ENCODE measurements at places on chromosomes 2 and 18.

DNA sequence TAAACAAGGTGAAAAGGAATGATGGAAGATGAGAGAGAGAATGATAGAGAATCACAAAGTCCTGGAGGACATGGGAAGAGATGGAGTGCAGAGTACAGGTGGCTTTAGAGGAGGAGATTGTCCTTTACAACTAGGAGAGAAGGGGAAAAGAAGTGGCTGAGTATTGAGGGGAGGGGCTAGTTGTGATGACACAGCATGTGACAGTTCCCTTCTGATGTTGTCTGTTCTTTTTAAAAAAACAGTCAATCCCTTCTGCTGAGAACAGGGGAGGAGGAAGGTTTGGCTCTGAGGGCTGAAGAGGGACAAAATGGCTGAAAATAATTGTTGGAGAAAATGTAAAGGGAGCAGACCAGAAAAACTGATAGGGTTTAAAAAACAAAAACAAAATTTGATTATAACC lies 44.0 kb downstream of the STEAP3 start:
- no peak for DNase-seq

DNA sequence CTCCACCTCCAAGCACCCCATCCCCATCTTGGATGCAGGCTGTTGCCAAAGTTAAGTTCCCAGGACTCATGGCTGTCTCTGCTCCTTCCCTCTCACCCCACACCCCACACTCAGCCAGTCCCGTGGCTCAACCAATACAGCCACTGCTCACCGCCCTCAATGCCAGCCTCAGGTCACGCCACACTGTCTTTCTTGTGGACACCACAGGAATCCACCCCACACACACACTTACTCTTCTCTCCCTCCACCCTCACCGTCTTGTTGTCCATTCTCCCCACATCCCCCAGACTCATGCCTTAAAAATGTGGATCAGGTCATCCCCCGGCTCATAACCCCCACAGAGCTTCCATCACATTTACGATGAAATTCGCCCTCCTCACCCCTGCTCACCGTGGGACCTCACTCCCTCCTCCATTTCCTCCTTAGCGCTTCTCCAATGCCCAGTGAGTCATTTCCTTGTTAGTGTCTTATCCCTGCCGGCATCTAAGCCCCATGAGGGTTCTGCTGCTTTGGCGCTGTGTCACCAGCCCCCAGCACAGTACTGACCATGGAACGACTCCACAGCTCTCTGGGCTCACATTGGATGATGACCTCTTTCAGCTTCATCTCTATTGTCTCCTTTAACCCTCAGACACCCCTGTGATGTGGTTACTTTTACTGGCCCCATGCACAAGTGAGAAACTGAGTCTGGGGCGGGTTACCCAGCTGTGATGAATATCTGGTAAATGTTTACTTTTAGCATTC lies 13.8 kb downstream of the MLPH start:
- peak; percentile 98 for DNase-seq

DNA sequence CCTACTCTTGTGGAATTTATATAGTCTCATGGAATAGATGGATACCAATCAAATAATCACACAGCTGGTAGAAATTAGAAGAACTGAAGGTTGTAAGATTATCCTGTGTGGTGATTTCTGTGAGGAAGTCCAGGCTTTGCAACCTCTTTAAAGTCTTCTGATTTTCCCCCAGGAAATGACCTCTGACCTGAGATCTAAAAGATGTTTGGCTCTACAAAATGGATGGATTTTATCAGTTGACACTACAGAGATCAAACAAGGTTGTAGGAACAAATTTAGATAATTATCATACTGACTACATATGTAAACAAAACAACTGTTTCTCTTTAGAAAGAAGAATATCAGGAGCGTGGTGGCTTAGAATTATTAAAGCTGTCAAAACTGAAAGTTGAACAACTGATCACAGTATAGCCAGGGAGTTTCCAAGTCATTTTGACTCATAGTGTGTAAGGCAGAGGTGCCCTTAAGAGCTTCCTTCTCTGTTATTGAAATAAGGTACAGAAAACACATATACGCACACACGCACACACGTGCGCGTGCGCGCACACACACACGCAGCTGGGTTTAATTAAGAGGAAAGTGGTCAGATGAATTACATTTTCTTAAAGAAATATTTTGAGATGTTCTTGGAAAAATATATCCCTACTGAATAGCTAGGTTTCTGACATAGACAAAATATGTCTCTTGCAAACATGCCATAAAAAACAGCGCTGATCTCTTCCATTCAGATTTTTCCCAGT lies 35.5 kb upstream of the PELI1 start:
- no peak for DNase-seq

DNA sequence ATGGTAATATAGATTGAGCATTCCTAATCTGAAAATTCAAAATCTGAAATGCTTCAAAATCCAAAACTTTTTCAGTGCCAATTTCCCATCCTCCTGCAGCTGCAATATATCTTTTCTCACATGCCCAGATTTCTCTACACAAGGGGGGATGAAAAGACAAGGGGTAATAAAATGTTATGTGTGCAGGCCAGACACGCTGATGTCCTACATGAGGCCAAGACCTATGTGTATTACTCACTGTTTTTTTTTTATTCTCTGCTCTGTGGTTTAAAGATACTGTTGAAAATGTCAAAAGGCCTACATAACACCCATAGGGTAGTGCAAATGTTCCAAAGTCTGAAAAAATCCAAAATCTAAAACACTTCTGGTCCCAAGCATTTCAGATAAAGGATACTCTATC lies 41.2 kb upstream of the CWC22 start:
- DNase-seq = no peak

DNA sequence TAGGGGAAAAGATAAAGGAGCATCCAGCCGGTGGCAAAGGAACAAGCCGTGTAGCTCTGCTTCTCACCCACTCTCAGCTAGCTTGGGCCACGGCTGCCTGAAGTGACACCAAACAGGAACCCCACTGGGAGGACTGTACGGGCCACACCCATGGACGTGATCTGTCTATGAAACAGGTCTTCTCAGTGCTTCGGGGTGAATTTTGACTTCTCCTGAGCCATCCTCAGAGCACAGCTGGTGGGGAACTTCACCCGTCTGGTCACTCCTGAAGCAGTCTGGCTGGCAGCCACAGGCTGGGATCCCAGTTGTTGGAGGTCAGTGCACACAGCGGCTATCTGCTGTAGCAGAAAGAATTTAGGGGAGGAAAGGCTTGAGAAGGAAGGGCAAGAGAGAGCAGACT lies 223.8 kb downstream of the FAM210A start:
- no peak for DNase-seq

DNA sequence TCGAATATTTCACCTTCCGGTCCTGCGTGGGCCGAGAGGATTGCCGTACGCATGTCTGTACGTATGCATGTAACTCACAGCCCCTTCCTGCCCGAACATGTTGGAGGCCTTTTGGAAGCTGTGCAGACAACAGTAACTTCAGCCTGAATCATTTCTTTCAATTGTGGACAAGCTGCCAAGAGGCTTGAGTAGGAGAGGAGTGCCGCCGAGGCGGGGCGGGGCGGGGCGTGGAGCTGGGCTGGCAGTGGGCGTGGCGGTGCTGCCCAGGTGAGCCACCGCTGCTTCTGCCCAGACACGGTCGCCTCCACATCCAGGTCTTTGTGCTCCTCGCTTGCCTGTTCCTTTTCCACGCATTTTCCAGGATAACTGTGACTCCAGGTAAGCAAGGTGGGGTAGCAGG lies at the start of gene SERPINB5:
TSS of gene SERPINB5 (plus strand) at position 291 of the 400 bp plus-strand sequence. CDS start 7,471 bp downstream, outside the sequence.
- DNase-seq = no peak

GRCh38 chr18:49608366-49609255 lies 46.8 kb downstream of the LIPG start:
- DNase-seq = no peak

DNA sequence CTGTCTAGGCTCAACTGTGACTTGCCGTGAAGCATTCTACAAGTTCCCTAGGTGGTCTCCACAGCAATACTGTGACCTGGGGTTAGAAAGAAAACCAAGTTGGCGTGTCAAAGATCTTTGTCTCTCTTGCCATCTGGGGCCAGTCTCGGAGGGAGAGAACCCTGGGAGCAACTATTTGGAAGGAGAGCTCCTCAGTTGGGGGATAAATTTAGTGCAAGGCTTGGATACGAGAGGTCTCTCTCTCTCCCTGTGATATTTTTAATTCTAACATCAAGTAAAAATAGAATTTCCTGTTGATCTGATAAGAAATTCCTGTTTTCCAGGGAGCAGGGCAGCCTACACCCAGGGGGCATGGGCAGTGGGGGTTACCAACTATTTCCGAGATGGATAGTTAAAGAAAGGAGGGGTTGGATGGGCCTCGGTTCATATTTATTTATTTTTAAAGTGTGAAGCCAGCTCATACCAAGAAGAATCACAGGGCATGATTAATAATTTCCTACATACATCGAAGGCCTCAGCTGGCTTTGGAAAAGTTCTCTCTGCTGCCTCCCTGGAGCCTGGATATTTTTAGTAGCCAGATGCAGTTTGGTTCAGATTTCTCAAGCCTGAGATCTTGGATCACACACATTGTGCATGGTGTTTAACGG lies 62.8 kb downstream of the EHD3 start:
- DNase-seq = peak; percentile 52

GRCh38 chr18:58618822-58619595 lies 9.9 kb downstream of the ALPK2 start:
- DNase-seq = no peak

- no peak for DNase-seq
Observed at GRCh38 chr2:88690591-88691338, 708 bp upstream of the RPIA start.

DNA sequence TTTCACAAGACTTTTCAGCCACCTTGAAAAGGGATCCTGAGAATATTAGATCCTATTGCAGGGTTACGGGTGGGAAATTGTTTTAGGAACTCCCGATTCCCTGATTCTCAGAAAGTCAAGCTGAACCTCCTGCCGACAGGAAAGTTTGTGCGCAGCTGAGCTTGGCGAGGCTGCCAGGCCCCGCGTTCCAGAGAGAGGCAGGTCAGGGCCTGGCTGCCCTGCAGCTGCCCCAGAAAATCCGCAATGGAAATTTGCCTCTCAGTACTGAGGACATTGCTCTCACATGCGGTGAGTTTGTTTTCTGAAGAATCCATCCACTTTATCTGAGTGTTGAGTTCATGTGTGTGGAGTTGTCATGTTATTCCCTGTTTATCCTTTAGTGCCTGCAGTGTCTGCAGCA lies 144.2 kb downstream of the RTP5 start:
- DNase-seq = no peak

DNA sequence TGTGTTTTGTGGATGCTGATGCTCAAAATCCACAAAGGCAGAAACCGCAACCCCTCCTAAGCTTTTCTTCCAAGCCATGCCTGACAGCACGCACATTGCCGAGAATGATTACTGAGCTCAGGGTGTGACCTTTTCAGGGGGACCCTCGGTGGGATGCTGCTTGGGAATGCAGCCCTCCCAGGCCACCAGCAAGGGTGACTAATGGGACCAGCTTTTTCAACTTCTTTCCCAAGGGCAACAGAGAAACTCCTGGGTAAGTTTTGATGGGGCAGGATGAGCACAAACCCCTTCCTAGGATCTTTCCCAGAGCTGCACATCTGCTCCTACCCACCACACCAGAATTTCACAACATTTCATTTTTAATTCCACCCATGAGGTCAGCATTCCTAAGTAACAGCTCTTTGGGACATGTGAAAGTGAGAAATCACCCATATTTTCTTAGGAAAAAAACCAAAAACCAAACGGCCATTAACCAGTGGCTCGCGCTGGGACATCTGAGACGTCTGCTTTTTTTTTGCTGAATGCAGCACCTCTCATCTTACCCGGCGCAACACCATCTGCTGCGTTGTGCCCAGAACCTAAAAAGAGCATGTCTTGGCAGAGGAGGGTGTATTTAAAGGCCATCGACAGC lies 119.0 kb downstream of the ARL4C start:
- no peak for DNase-seq

DNA sequence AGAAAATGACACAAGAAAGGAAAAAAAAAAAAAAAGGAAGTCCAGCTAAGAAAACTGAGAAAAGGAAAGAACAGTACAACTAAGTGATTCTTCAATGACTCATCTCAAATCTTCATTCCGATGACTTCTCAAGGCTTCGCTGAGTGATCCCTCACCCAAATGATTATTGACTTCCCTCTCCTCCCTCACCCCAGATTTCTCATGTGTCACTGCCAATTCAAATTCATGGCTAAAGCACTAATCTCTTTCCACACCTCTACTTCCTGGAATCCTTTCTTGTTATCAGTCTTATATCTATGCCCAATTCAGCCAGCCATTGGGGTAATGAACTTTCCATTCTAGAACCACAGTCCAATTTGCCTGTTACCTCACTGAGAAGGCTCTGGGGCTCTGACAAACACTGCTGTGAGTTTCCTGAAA lies 7.2 kb upstream of the ABCB11 start:
- DNase-seq = no peak

DNA sequence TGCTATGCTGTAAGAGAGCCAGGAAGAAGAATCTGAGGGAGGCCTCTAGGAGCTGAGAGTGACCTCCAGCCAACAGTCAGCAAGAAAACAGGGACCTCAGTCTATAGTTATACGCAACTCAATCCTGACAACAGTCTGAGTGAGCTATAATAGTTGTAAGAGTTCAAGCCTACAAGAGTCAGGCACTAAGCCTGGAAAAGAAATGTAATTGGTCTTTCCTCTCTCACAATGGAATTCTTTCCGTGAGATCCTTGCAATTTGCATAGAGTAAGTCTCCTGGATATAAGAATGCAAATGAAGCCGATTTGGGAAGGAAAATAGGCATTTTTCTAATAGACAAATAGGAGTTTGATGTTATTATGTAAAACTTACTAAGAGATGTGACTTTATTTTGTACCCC lies 1332.6 kb upstream of the CELF4 start:
- DNase-seq = no peak

- DNase-seq = no peak
Observed at GRCh38 chr2:69216535-69217332, 170.3 kb downstream of the GFPT1 start.

DNA sequence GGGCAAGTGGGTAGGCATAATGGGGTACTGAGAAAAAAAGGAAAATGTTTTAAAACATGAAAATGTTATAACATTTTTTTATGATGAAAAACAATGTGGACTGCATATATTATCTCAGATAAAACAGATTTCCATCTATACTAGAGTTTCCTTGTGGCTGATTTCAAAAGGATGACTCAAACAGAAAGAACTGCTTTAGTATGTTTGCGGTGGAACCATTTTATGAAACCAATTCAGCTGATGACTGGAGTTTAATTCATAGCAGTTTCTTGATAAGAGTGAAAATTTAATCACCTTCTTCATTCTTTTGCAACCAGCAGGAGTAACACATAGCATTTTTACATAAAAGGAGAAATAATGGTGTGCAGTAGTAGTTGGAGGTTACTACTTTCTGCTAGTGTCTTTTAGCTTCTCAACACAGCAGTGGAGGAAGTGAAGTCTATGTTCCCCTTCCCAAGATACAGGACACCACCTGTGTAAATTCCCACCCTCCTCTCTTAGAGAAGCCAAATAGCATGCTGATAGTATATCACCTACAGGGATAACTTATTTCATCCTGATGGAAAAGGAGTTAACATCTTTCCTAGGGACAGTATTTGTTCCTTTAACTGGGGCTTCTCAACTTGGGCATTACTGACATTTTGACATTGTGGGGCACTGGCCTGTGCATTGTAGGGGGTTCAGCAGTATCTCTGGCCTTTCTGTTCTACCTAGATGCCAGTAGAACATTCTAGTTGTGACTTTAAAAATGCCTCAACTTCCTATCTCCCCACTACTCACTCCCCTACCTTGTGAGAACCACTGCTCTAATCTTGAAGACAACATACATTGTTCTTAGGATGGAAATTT lies 29.9 kb downstream of the PELI1 start:
- peak; percentile 21 for DNase-seq

GRCh38 chr2:85933753-85934594 lies 45.2 kb upstream of the ST3GAL5 start:
- peak; percentile 72 for DNase-seq

GRCh38 chr2:149334156-149334555 lies 3.8 kb downstream of the LYPD6 start:
- no peak for DNase-seq

All from amniotic stem cell (primary cell).